ENCODE measurements at places on chromosomes 1 and 21.

DNA sequence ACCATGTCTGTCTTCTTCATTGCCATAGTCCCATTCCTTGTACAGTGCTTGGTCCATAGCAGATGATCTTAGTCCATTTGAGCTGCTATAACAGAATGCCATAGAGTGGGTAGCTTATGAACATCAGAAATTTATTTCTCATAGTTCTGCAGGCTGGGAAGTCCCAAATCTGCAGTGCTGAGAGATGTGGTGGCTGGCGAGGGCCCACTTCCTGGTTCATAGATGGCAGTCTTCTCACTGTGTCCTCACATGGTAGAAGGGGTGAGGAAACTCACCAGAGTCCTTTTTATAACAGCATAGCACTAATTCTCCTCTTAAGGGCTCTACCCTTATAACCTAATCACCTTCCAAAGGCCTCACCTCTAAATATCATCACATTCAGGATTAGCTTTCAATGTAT lies 23.1 kb upstream of the RAP1A start:
- no peak for DNase-seq

DNA sequence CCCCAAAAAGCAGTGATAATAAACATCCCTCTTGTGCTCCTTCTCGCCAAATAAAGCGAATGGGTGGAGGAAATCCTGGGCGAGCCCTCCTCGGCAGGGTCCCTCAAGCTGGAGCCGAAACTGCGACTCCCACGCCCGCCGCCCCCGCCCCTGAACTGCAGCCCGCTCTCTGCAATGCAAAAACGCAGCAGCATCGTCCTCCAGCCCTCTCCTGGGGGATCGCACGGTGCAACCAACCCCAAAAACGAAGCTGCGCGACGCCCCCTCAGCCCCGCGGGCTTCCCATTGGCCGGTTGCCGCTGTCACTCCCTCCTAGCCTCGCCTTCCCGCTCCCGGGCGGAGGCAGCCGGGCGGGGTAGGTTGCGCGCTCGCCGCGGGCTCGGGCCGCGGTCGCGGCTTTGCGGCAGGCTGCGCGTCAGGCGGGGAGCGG lies at the start of gene TMCC2:
TMCC2 (plus strand) TSS at position 363 of the 430 bp plus-strand sequence. CDS start 619 bp downstream, outside the sequence.
- DNase-seq: peak; percentile 68

DNA sequence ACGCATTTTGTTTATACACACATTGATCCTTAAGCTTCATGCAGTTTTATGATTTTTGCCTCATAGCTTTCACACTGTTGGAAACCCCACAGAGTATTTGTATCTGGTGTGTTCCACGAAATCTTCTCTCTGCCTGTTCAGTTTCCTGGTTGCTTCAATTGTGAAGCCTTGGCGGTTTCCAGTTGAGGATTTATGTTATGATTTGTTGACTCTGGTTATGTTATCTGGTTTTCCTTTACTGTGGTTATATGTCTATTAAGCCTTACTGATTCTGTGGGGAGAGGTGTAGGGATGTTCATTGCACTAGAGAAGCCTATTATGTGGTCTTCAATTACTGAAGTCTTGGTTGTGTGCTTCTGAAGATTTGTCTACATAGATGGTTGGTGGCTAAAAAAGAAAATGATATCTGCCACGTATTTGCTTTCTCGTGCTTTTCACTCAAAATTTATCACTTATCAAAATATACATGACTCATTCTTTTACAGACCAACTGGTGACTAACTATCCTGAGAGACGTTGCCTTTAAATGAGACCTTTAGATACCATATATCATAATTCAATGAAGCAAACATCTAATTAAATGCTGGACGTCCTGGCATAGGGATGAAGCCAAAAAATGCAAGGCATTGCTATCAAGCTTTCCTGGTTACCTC lies 488.0 kb upstream of the B3GALT2 start:
- DNase-seq: no peak

DNA sequence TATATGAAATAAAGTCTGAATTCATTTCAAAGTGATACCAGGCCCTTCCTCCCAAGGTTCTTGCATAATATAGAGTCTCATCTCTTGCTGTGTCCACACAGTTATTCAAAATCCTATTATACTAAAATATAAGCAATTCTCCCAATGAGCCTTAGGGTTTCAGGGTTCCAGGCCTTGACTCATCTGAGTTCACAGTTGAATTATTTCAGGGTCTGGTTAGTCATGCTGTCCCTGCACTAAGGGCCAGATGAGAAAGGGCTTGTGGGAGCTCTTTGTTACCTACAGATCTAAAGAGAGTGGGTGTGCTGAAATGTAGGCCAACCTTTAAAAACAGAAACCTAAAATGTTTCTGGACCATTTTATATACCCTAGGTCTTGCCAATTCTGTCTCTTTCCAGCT lies 337.5 kb upstream of the LRRC7 start:
- DNase-seq: no peak

- DNase-seq: no peak
Observed at GRCh38 chr1:31730336-31731048, 26.7 kb upstream of the COL16A1 start.

DNA sequence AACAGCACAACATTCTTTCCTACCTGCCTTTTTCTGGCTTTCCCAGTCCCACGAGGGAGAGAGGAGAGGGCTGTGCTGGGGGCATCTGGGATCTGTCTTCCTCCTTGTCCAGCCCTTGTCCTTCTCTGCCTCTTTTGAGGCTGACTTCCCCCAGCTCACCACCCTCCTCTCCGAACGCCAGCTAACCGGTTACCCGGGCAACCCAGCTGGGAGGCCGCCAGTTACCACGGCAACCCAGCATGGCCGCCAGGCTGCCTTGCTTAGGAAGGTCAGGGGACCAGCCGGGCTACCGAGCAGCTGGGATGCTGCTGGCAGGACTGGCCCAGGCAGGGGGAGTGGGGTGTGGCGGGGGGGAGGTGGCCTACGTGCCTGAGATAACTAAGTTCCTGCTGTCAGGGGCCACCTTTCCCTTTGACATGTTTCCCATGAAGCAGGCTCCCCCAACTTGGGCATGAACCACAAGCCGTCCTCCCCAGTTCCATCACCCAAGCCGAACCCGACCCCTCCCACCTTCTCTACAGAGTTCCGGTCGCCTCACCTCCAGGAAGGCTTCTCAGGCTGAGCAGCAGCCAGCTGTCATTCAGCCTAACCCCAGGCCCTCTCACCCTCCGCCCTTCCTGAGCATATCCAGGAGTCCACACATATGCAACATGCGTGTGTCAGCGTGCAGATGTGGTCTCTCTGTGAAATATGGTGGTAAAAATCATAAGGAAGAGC lies 8.7 kb downstream of the PLEKHA6 start:
- no peak for DNase-seq

GRCh38 chr1:229474509-229474908 lies 33.6 kb downstream of the NUP133 start:
- DNase-seq: no peak

DNA sequence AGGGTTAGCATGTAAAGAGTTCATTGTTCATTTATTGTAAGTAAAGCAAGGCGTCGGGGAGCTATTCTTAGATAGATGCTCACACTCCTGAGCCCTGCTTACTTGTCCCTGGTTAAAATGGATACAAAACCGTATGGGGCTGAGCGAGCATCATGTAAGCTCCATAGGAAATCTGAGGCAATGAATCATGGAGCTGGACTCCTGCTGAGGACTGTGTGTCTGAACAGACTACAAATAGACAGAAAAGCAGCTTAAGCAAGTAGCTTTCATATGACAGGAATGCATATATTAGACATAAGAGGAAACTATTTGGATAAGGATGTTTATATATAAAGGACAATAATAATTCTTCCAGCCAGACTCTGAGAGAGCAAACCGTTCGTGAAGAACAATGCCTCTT lies 604.9 kb upstream of the PTBP2 start:
- DNase-seq: no peak

DNA sequence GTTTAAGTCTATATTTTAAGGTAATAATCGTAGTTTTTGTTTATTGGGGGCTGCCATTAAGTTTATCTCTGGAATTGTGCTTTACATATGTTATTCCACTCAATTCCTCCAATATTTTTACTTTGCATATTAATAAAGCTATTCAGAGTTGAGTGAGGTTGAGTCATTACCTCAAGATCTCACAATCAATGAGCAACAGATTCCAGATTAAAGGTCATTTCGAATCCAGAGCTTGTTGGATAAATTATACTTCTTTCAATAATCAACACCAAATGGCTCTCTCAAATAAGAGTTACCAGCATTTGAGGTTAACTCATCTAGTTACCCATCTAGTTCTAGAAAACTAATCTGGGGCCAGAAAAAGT lies 16.7 kb downstream of the RGS4 start:
- no peak for DNase-seq

Data from activated CD8-positive, alpha-beta memory T cell treated with anti-CD3 and anti-CD28 coated beads for 1 hour (primary cell).